ENCODE measurements at places on chromosomes 12 and 14.

- DNase-seq = no peak
Observed at GRCh38 chr12:128163086-128163485, 103.9 kb upstream of the TMEM132C start.

DNA sequence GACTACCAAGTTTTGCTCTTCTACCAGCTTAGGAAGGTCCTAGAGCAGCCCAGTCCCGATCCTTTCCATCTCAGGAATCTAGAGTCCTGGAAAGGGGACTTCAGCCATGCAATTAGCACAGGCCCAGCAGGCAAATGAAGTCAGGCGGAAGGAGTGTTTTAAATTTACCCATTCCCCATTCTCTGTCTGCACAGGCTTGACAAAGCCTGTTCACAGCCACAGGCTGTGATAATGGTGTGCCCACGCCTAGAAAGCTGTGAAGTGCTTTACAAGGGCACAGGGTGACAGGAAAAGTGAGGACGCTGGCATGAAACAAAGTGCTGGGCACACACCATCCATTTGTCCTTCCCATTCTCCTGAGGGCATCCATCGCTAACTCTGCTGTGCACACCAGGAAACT lies 79.0 kb downstream of the PITPNM2 start:
- DNase-seq = no peak

GRCh38 chr14:68810173-68811153 lies 17.6 kb upstream of the ZFP36L1 start:
- no peak for DNase-seq

GRCh38 chr12:19561411-19561961 lies 122.2 kb downstream of the AEBP2 start:
- no peak for DNase-seq

DNA sequence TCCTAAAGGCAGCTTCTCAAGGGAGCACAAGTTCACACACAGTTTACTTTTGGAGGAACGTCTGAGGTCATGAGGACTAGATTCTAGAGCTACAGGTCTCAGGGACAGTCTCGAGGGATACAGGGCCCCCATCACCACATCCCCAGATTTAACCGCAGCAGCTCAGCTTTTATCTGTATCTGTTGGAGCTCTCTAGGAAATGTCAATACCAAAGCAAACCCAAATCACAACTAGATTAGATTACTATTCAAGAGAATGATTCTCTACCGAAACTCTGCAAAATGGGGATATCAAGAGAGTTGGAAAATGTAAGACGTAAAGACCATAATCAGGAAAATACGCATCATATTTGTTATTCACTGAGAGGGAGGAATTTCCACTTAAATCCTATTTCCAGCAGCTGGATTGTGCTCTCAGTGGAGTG lies 4.0 kb upstream of the MYRFL start:
- DNase-seq = no peak

All from SW 1271 (cell line).